CD8-positive, alpha-beta memory T cell (primary cell): ENCODE measurements at places on chromosomes 6 and 20.
A peak's percentile ranks its signal among the peaks of the same experiment; 100 is the strongest.

- DNase-seq, result no peak
These were observed 18.4 kb downstream of the SLC22A23 start for GRCh38 chr6:3438190-3439167.

- DNase-seq, result no peak
These were observed 44.0 kb downstream of the CEP162 start for GRCh38 chr6:84183430-84183829.

DNA sequence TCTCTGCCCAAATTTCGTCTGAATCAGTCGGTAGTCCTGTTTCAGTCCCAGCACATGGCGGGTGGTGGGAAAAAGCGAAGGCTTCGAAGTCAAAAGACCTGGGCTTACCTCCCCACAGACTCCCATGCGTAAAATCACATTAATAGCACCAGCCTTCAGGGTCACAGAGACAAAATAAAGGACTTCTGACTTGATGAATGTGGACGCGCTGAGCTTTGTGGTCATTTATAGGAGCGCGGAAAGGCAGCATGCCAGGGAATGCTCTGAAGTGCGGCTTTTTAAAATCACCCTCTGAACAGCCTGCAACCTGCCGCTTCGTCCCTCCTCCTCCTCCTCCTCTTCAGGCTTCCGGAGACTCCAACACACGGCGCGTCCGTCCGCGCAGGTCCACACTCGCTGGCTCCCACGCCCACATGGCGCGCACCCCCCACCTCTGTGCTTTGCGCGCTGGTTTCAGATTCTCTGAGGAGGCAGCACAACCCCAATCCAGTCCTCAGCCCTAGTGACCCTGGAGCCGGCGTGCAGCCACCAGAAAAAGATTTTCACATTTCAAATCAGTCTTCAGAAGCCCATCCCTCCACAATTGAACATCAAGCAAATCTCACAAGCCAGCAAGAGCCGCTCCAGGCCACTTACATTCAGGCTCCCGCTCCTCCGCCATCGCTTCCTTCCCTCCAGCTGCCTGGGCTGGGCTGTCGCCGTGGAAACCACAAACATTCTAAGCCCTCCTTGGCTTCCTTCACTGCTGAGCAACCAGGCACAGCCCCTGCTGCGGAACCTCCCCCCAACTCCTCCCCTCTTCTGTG, at the start of gene C6orf118:
Gene C6orf118 (minus strand): TSS at position 680 of the 806 bp plus-strand sequence. CDS start 19 bp downstream, at position 661.
- no peak for DNase-seq

DNA sequence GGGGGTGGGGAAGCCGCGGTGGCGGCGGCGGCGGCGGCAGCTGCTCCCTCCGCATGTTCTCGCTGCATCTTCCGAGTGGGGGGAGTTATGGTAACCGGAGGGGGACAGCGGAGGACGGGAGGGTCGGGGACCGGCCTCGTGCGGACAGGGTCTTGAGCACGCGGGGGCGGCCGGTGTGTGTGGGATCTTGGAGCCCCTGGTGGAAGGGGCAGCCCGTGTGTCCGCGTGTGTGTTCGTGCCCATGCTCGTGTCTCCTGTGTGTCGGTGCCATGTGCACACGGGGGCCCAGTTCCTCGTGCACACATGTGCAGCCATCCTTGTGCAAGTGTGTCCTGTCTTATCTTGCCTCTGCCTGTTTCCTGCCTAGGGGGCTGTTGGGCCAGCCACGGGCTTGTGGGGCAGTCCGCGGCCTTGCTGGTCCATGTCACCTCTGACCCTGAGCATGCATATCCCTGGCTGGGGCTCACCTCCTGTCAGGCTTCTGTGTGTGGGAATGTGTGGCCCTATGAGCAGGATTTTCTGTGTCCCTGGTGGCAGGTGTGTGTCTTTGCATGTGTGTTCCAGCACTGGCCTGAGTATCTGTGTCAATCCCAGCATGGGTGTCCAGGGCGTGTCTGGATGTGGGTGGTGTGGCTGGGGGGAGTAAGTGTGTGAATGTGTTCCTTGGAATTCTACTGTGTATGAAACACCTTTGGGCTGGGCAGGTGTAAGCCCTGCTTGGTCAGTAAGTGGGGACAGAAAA, 8.5 kb downstream of the SYNGAP1 start:
- DNase-seq, result no peak

DNA sequence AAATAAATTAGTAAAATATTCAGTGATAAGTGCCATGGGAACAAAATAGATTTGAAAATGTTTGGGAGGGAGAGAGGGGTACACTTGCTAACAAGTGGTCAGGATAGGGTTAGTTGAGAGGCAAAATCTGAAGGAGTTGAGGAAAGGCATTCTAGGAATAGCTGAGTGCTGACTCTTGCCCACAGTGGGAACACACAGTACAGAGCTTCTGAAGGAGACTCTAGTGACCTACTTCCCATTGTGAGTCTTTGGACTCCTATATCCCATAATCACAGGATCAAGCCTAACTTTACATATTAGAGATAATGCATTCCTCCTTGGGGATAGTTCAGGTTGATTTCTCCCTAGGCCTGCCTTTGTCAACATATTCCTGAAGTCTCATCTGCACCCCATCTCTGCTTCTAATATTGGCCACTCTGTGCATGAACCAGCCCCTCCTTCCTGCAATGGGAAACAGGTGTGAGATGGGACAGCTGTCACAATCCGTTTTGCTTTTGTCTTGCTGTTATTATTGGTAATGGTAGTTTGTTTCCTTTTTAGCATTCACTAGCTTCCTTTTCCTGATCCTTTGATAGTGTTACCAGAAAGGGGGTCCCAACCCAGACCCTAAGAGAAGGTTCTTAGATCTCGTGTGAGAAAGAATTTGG, 2.6 kb upstream of the TRIM38 start:
- DNase-seq, result no peak

DNA sequence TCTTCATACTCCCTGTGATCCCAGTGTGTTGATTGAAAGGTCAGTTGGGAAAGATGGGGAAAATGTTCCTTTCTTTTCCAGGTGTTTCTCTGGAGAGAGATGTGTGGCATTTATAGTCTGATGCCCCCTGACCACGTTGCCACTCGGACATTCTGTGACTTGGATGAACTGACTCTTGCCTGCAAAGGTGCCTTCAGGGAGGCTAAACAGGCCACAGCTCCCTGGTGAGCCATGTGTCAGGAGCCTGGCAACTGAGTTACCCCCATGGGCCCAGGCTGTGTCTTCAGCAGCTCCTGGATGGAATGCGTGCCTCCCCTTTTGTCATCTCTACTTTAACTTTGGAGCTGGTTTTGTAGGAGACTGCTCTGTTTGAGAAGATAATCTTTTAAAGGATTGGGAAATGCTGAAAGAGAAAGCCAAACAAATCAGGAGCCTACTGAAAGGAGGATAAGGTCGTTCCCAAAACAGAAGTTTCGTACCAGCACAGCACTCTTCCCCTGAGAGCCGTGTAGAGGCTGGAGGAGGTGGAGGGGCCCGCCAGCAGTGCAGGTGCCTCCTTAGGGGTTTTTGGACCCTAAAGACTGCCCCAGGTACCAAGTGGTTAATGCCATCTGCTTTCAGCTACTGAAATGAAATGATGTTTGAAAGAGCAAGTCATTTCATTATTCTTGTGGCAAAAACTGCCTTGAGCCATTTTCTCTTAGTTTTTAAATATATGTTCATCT, 322.8 kb downstream of the ZFAND3 start:
- DNase-seq, result no peak

- DNase-seq, result no peak
These were observed 44.8 kb downstream of the RIPOR2 start for GRCh38 chr6:24891004-24891403.

DNA sequence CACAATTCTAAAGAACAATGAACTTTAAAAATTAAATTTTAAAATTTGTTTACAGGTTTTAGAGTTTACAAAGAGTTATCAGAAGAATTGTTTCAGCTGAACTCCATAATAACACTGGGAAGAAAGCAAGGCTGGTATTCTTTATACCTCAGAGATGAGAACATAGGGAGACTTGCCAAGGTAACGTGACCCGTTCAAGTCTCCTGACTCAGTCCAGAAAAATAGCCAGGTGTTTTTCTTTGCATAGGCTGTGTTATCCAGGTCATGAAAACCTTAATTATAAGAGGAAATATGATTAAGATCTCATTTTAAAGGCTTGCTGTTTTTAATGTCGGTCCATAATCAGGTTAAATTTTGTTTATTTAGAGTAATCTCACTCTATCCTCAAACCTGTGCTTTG, 8.5 kb upstream of the C6orf141 start:
- DNase-seq, result no peak

DNA sequence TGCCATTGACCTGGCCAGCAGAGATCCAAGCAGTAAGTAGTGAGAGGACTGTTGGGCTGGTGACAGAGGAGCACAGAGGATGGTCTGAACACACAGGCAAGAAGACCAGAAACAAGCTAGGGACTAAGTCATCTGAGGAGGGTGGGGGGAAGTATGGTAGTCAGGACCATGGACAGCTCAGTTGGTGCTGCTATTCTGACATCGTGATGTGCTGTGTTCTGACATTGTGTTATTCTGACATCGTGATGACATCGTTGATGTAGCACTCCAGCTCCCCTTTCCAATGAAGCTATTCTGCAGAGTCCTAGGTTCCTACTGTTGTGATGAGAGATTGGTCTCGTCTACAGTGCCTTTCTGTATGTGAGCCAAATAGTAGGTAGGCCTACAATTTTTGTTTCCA, 28.7 kb downstream of the CFAP206 start:
- peak; percentile 14 for DNase-seq

GRCh38 chr20:41769592-41770018, 151.4 kb upstream of the CHD6 start:
- no peak for DNase-seq

DNA sequence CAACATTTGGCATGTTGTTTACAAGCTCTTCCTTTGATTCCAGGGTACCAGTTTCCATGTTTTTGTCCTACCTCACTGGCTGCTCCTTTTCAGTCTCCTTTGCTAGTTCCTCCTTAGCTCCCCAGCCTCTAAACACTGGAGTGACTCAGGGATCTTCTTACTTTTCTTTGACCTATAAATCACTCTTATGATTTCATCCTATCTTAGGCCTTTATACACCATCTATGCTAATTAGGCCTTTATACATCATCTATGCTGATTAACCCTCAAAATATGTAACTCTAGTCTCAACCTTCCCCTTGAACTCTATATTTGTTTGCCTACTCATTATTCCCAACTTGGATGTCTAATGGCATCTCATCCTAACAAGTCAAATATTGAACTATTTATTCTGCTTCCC, 9.5 kb downstream of the TMEM30A start:
- DNase-seq, result no peak

DNA sequence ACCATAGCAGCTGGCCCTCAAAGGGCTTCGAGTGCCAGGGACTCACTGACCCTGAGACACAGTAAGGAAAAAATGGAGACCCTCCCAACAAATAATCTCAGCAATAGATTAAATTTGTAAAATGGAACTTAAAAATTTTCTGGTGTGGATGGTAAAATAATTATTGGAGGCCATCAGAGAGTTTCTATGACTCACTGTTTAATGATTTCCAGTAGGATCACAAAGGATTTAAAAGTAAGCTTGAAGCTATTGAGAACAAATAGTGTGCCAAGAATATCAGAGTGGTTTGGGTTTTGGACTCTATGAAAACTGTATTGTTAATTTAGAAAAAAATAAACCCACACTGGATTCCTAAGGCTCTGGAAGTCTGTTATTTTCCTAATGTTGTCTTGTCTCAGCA, 115.2 kb upstream of the AKIRIN2 start:
- no peak for DNase-seq

GRCh38 chr6:96716221-96716620, 121.1 kb downstream of the GPR63 start:
- no peak for DNase-seq

DNA sequence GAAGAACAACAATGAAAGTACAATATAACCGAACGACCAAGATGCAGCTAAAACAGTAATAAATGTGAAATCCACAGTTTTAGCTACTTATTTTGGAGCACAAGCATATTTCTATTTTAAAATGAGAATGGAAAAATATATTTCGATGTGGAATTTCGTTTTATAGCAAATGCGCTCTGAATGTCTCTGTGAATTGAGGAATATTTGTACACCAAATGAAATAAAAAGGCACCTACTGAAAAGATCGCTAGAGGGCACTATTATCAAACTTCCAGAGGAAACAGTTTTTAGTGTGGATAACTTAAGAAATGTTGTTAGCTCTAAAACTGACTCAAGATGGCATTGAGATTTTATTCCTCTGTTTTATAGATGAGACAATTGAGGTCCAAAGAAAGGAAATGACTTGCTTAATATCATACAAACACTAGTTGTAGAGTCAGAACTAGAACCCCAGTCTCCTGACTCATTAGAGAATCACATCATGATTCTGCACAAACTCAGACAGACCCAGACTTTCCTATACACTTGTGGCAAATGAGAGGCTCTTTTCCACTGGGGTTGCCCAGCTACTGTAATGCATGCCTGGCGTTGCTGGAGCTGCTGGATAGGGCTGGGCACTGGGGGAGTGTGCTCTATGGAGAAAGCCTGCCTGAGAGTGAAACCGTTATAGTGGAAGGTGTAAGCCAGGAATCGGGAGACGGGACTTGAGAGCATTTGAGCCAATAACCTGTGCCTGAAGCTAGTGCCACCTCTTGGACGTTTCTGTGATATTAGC, 51.9 kb downstream of the GCLC start:
- peak; percentile 41 for DNase-seq

- no peak for DNase-seq
These were observed 621.5 kb upstream of the CDH4 start for GRCh38 chr20:60630609-60631008.

- no peak for DNase-seq
These were observed 33.9 kb upstream of the PRSS16 start for GRCh38 chr6:27213544-27214125.

- no peak for DNase-seq
These were observed 26.4 kb downstream of the TRIM27 start for GRCh38 chr6:28897369-28897745.

DNA sequence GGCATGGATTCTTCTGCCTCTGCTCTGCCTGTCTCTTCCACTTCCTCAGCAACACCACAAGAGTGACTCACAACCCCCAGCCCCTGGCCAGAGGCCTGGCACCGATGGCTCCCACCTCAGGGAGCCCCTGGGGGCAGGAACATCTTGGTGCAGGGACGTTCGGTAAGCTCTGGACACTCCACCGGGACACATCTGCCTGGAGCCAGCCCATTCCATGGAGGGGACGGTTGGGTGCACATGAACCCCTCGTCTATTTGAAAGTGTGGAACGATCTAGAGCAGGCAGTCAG, 246.5 kb downstream of the ERMARD start:
- no peak for DNase-seq

DNA sequence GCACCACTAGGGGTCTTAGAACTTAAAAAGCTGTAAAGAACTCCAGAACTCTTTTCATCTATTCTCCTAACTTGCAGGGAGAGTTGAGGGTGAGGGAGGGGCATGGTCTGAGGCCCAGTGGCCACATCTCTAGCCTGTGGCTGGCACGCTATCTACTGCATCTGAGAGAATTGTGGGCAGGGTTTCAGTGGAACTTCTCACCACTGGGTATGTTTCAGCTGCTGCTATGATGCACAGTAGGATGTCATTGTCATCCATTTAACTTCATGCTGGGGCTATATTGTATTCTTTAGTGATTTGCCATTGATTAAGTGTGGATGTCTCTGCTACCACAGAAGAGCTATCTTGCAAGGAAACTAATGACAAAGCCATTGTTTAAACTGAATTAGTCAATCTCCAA, 4.5 kb downstream of the TMEM14A start:
- DNase-seq, result no peak
